ENCODE measurements at places on chromosomes 5 and 9.

GRCh38 chr5:107560377-107560776 is 110.4 kb downstream of the EFNA5 start:
- no peak for DNase-seq

DNA sequence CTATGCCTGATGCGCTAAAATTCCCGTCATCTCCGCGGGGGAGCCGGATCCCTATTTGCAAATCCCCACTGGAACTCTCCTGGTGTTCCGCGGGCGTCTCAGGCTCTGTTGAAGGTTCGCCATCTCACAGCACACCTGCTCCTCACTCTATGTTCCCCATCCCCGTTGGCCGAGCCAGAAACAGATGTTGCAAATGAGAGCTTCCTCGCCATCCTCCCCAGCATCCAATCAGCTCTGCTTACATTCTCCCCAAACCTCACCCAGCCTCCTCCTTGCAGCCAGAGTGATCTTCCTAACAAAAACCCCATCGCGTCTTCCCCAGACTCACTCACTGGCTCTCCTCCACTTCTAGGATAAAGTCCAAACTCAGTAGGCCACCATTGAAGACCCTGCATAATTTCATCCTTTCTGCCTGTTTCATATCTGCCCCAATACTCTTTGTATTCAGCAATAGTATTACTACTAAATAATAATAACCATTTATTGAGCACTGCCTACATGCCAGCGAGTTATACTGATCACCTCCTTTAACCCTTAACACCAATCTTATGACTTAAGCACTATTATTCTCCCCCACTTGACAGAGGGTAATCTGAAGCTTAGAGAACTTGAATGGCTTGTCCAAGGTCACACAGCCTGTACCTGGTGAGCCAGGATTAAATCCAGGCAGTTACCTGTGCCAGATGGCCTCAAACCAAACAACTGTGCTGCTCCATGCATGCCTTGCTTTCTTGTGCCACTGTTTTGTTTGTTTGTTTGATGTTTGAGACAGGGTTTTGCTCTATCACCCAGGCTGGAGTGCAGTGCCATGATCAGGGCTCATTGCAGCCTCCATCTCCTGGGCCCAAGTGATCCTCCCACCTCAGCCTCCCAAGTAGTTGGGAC is 14.0 kb downstream of the AQP7 start:
- DNase-seq, result no peak

DNA sequence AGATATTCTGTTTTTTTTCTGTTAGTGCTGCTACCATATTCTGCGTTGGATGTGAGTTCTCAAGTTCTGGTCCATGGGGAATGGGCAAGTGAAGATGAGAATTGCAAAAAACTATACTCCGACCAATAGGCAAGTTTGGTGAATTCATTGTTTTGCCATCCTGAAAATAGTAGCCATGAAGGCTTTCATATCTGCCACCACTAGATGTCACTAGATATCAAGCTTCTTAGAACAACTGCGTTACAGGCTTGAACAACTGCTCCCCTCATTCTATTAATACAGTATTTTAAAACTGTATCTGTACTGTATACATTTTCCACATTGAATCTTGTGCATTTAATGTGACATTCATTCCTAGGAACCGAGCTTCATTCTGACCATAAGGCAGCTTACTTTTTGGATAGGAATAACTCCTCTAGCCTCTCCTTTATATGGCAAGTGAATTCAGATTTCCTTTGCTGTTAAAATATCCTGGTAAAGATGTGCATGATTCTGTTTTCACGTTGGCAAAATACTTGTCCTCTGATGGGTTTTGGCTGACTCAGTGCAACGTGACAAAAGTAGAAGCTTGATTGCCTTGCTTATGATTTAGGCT is 163.6 kb downstream of the SREK1 start:
- no peak for DNase-seq

DNA sequence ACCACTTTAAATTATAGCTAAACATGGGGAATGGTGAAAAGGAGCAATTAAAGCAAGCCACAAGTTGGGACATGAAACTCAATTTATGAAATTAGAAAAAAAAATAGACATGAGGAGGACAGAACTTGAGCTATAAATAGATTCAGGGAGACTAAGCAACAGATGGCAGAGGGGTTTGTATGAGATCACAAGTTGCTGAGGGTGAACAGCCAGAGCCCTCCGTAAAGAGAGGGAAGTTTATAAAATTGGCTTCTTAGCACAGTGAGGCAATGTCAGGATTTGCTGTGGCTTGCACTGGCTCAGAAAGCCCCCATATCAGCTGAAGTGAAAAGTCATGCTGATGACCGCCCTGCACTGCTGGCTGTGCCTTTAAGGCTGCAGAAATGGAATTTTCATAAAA is 443.4 kb upstream of the CD180 start:
- no peak for DNase-seq

DNA sequence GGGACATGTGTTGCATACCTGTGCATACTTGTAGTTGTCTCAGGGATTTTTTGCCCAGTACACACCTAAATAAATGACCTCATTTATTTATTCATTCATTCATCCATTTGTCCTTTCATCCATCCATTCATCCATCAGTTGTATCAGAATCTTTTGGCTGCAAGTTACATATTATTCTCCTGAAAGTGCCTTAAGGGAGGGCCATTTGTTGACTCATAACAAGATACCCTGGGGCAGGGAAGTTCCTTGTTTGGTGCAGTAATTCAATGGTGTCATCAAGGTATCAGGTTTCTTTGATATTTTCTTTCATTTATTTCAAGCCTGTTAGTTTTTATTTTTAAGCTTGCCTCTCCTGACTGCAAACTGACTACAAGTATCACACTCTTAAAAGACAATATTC is 597.9 kb upstream of the TLE4 start:
- no peak for DNase-seq

GRCh38 chr9:74639112-74639511 is 142.0 kb downstream of the RORB start:
- no peak for DNase-seq

- DNase-seq, result no peak
These were observed 49.6 kb upstream of the UBAC1 start for GRCh38 chr9:136010615-136011361.

- no peak for DNase-seq
These were observed 285.3 kb downstream of the ENC1 start for GRCh38 chr5:74355041-74355824.

GRCh38 chr5:147451193-147451592 is 58.7 kb downstream of the DPYSL3 start:
- DNase-seq, result no peak

DNA sequence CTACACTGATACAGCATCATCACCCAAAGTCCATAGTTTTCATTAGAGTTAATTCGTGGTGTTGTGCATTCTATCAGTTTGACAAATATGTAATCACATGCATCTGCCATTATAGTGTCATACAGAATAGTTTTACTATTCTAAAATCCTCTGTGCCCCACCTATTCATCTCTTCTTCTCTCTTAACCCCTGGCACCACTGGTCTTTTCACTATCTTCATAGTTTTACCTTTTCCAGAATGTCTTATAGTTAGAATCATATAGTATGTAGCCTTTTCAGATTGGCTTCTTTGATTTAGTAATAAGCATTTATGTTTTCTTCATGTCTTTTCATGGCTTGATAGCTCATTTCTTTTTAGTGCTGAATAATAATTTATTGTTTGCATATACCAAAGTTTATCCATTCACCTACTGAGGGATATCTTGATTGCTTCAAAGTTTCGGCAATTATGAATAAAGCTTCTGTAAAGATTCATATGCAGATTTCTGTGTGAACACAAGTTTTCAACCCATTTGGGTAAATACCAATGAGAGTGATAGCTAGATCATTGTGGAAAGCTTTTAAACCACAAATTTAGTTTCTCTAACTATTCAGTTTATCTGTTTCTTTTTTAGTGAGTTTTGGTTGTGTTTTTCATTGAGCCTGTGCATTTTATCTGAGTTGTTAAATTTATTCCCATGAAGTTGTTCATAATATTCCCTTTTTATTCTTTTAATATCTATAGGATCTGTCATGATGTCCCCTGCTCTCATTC is 84.9 kb downstream of the RALGPS1 start:
- DNase-seq, result no peak

- no peak for DNase-seq
These were observed 308.9 kb upstream of the MPDZ start for GRCh38 chr9:13588151-13589033.

DNA sequence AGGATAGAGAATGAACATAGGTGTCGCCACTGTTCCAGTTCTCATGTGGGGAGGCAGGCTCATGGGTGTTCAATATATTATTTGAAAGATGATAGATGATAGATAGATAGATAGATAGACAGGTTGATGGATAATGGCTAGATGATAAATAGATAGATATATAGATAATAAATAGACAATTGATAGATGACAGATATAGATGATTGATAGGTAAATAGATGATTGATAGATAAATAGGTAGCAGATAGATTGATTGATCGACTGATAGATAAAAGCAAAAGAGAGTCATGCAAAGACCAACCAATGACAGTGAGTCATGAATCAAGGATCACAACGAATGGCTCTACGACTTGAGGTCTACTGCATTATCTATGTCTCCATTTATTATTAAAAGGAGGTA is 30.4 kb downstream of the SPARC start:
- no peak for DNase-seq

GRCh38 chr5:10337986-10338385 is 15.5 kb upstream of the MARCHF6 start:
- DNase-seq, result no peak

DNA sequence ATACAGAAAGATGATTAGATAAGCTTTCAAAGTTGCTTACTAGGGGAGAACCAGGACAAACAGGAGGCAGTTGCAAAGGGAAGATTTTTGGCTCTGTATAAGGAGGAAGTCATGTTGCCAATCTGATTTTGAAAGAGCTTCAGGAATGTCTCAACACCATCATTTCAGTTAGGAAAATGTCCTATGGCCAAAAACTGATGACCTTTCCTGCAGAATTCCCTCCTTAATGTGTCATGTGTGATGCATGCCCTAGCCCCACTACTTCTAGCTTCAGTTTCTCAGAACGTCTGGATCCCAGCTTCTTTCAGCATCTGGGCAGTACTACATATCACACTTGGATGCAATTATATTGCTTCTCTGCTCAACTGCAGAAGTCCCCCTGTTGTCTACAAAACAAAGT is 211.5 kb upstream of the NREP start:
- no peak for DNase-seq

- no peak for DNase-seq
These were observed 26.4 kb downstream of the FBXL7 start for GRCh38 chr5:15526413-15526812.

- no peak for DNase-seq
These were observed 107.6 kb upstream of the SPRY4 start for GRCh38 chr5:142432369-142432863.

GRCh38 chr9:87614397-87614796 is 111.5 kb upstream of the CTSL start:
- DNase-seq, result no peak

GRCh38 chr9:123162791-123163345 is 105.5 kb downstream of the STRBP start:
- no peak for DNase-seq

GRCh38 chr9:121721058-121721350 is 69.6 kb downstream of the DAB2IP start:
- DNase-seq, result no peak

DNA sequence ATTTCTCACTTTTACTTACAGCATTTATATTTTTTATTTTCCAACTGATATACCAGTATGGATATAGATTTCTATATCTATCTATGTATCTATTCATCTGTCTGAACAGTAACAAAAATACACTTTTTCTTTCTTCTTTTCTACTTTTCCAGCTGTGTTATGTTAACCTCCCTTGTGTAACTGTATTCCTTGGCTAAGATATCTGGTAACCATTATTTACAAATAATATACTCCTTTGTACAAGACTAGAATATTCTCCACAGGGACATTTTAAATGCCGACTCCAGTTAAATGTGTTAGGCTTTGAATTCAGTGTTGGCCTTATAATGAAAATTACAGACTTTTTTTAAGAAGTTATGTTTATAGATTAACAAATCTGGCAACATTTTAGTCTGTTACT is 168.7 kb downstream of the XRCC4 start:
- no peak for DNase-seq

DNA sequence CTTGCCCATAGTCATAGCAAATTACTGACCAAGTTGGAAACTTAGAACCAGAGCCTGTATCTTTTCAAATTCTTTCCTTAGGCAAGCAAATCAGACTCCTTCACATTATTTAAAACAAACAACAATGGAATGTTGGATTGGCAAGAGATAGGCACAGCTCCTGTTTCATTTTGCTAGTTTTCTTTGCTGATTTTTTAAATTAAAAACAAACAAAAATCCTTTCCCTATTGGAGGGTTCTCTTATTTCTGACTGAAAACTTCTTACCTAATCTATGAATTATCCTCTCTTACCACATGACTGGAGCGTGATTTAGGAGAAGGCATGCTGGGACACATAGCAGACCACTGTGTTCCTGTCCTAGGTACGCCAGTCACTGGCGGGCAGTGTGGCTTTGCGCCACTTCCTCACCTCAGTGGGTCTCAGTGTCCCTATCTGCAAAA is 63.0 kb downstream of the TTC39B start:
- no peak for DNase-seq

DNA sequence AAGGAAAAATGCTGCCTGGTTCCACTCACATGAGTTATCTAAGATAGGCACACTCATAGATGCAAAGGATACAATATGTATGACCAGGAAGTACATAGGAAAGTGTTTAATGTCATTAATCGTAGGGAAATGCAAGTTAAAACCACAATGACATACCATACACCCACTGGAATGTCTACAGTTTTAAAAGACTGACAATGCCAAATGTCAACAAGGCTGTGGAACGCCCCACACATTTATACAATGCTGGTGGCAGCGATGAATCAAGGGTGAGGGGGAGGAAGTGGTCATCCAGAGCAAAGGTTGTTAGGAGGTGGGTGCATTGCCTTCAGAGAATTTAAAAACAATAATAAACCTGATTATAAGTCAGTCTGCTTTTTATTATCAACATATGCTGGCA is 437.8 kb downstream of the ARHGEF28 start:
- no peak for DNase-seq

- no peak for DNase-seq
These were observed 38.8 kb upstream of the LPCAT1 start for GRCh38 chr5:1562599-1562998.

DNA sequence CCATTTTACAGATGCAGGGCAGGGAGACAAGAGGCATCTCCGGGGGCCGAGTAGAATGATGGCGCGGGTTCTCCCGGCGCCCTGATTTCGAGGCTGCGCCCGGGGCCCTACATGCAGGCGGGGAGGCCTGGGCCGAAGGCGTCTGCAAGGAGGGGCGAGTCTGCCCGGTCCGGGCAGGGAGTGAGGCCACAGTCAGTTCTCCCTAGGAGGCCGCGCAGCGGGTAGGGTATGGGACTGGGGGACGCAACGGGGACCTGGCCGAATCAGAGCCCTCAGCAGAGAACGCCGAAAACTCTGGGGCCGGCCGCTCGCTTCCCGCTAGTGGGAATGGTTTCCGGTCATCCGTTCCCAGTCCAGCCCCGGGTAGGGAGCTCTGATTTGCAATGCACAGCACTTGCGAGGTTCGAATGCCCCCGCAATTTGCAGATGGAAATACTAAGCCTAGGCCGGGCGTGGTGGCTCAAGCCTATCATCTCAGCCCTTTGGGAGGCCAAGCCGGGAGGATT is 6.4 kb downstream of the TLX3 start:
- no peak for DNase-seq

- no peak for DNase-seq
These were observed 408.3 kb downstream of the SH3GL2 start for GRCh38 chr9:17987189-17987588.

All from activated CD8-positive, alpha-beta memory T cell treated with anti-CD3 and anti-CD28 coated beads for 1 hour (primary cell).